ENCODE measurements at places on chromosomes 6 and 20.

GRCh38 chr6:167020206-167020605 lies 21.0 kb downstream of the CEP43 start:
- no peak for DNase-seq

DNA sequence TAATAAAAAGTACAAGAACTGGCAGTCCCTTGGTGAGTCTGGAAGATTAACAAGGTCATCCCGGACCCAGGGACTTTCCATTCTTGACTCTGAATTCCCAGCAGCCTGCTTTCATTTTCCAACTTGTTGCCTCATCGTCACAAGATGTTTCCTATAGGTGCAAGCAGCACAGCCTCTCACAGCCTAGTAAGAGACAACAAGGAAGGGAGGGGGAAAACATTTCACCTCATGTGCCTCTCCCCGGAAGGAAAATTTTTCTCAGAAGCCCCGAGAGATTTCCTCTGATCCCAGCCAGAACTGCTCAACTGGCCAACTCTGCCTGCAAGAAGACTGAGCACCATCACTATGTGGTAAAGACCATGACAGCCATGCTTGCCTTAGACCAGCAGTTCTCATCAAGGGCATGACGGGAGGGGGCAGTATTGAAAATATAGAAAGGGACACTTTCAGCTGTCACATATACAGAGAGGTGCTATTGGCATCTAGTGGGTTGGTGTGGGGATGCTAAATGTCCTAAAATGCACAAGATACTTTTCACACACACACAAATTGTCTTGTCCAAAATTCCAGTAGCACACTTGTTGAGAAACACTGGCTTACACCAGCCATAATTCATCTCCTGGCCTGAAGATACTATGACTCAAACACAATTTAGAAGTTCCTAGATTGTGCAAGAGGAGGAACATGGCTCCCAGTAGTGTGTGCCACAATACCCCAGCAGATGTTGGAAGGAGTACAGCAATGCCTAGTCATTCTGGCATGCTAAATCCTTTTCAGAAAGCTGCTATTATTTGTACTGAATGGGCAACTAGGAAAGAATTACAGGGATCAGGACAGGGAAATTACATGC lies 10.8 kb upstream of the WTAP start:
- peak; percentile 10 for DNase-seq

DNA sequence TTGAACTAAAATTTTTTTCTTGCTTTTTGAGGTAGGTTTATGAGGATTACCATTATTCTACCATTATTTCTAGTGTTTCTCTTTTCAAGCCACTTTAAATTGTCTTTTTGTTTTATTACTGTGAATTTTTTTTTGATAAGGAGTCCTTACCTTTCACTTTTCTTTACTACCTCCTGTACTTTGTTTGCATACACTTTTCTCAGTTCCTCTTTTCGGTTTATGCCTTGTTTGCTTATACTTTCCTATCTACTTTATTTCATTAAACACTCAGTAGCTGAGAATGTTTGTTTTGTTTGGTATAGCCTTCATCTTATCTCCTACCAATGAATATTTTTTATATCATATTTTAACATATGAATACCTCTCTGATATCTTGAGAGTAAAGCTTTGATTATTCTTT lies 147.9 kb downstream of the TFAP2B start:
- DNase-seq: no peak

DNA sequence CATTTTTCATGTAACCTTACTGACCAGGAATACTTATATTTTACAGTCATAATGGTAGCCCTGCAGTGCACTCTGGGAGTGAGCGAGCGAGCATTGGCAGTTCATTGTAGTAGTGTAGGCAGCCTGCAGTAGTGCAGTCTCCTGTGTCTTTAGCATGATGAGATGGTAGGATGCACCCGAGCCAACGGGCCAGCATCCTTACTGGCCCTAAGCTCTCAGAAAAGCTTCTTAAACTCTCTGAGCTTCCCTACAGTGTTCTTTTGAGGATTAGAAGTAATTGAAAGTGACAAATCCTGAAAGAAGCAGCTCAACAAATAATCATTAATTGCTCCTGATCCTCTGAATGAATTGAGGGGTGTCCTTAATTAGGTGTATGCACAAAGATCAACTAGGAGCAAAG lies 20.9 kb downstream of the SLC9A8 start:
- no peak for DNase-seq

- DNase-seq: no peak
Observed at GRCh38 chr6:136123468-136123867, 126.6 kb downstream of the MTFR2 start.

GRCh38 chr6:95978230-95978629 lies 37.5 kb upstream of the FUT9 start:
- no peak for DNase-seq

GRCh38 chr6:107537559-107537958 lies 47.6 kb downstream of the SOBP start:
- DNase-seq: no peak

- no peak for DNase-seq
Observed at GRCh38 chr6:36756786-36757185, 59.2 kb downstream of the RAB44 start.

DNA sequence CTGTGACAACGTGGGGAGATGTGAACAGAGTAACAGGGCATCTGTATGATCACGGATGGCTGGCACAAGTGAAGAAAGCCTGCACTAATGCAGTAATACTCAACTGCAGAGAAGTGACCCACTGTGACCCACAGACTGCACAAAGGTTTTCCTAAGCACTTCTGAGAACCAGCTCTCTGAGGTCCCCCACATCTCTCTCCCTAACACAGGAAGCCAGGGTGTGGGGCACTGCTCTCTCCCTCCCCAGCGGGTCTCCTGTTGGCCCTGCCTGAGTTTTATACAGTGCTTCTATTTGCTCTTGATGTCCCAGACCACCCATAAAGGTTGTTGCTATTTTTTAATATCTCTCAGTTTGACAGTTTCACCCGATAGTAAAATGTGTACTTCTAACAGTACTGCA lies 11.3 kb downstream of the APMAP start:
- no peak for DNase-seq

- DNase-seq: peak; percentile 35
Observed at GRCh38 chr20:37711001-37711400, 17.2 kb downstream of the CTNNBL1 start.

GRCh38 chr20:62763404-62763803 lies 32.9 kb upstream of the MRGBP start:
- DNase-seq: no peak

GRCh38 chr20:23435626-23436539 lies 3.6 kb upstream of the CSTL1 start:
- peak; percentile 51 for DNase-seq

DNA sequence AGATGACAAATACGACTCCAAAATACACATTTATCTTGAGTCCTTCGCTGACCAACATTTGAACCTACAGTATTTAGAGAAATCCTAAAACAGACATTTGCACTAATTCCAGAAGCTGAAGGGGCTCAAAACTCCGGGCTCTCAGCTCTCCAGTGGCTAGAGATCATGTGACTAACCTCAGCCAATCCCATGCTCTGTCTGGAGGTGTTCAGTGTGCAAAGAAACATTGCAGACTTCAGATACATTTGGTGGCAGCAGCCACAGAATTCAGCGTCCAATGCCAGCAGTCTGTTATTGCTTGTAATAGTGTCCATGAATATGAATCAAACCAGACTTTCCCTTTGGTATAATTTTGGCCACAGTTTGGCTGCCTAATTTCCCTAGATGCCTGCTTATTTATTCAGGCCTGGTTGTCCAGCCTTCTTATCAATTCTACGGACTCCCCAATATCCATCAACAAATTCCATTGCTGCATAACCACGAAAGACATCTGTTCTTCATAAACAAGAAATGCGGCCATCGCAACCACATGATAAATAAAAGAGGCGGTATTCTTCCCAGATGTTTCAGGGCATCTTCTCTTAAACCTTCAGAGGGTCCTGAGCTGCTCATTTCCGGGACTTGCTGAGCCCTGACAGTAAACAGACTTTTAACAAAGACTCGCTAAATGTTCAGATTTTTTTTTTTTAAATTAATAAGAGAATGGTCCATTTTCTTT lies 14.5 kb upstream of the CYP24A1 start:
- peak; percentile 30 for DNase-seq

DNA sequence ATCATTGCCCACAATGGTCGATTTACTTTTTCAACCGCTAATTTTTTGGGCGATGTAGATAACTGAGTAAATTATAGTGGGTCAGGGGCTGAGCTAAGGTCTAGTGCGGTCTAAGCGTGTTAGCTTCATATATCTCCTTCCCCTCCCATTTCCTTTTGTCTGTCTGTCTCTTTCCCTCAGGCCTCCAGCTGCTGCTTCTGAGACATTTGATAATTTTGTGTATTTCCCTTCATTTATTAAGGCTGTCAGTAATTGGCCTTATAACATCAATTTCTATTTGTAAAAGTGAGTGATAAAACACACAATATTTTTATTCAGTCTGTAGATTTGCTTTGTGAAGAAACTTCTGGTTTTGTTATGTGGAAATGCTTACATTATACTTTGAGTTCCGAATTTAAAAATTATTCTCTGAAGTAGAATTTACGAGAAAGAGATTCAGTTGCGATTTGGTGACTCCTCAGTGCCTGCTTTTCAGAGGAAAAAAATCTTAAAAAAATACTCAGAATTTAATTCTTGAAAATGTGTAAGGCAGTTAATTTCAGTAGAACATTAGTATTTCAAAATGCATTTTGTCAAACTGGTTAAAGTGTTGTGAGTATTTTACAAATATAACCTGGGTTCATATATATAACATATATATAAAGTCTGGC lies 1.4 kb downstream of the TMEM170B start:
- DNase-seq: no peak

- no peak for DNase-seq
Observed at GRCh38 chr6:68572525-68572924, 62.6 kb upstream of the ADGRB3 start.

- peak; percentile 30 for DNase-seq
Observed at GRCh38 chr6:11732036-11732631, 46.5 kb downstream of the ADTRP start.

DNA sequence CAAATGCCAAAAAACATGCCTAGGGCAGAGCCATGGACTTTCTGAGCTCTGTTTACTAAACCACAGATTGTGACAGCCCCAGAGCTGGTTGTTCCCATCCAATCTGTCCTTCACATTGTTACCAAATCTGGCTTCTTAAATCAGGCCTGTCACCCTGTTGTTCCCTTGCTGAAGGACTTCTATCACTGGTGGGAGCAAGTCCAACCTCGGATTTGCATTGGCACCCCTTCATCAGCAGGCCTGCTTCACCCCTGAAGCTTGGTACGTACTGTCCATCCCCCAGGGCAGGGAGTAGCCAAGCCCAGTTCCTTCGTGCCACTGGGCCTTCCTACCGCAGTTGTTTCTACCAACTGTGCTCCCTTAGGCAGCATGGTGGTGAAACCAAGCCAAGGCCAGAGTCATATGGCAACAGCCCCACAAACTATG lies 357.3 kb upstream of the JARID2 start:
- no peak for DNase-seq

DNA sequence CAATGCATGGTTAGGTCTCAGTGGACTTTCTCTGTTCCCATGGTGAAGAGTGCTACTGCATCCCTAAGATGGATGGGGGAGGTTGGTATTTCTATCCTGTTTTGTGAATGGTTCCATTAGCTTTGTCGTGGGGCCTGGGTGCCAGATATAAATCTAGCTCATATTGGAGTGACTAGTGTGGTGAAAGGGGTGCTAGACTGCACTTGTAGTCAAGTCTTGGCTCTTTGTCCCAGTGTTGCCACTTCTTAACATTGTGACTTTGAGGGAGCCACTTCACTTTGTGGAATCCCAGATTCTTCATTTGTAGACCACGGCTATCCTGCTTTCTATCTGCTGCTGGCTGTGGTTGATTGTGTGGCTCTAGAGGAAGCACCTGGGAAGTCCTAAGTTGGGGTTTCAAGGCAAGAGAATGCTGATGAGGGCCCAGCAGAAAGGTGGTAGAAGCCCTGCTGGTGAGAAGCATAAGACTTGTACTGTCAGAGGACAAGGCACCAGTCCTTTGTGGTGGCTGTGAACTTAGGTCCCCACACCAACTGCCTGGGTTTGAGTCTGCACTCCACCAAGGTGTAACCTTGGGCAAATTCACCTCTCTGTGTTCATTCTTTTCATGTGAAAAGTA lies 44.1 kb downstream of the VAPB start:
- no peak for DNase-seq

DNA sequence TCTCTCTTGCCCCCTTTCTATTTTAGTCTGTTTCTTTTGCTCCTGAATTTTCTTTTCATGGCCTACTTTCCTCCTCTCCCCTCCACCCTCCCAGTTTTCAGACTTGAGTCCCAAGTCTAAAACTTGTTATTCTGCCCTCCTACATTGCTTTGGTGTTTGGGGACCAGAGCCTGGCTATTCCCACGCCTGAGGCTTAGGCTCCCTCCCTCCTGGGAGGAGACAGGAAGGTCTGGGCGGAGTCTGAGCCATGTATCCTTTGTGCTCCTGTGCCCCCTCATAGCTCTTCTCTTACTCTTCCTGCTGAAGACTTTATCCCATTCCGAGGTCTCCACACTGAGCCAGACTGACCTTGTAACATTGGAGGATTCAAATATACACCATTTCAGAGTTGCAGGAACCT lies 69.5 kb downstream of the DAAM2 start:
- DNase-seq: no peak

DNA sequence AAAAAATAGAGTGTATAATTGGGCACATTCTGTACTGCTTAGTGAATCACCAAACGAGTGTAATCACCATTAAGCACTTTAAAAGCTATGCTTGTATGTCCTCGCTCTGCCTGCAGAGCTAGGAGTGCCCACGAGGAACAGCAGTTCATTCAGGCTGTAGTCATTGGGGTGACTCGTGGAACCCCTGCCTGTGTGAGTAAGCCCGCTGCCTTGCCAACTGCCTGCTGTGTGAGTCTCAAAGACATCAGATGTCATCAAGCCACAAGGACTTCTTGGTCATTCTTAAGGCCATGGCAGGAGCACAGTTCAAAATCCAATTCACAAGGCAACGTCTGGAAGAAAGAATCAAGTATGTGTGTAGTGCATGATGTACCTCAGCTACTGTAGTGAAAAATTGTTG lies 60.4 kb downstream of the FOXO3 start:
- no peak for DNase-seq

- no peak for DNase-seq
Observed at GRCh38 chr6:110315869-110316398, 42.2 kb downstream of the METTL24 start.

DNA sequence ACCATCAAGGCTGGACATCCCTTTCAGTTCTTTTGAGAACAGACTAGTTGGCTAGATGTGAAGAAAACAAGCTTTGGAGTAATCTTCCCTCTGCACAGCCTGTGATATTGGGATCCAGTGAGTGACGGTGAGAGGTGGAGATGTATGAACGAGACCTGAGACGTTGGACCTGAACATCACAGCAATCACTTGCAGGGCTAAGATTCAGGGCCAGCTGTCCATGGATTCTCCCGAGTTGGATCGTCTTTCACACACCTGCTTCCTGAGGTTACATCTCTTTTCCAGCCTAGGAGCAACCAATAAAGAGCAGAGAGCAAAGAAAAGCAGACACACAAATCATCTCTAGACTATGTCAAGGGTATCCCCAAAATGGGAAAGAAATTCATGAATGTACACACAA lies 30.0 kb upstream of the TMEM14A start:
- DNase-seq: no peak

All from lung (tissue), 17 donors.